ENCODE measurements at places on chromosomes 3 and 15.

GRCh38 chr3:197337656-197338055 lies 39.2 kb upstream of the DLG1 start:
- H3K36me3 ChIP-seq: no peaks in the 10 kb centered on the region
- no peak overlapping the region for H3K27ac ChIP-seq
- no peak for DNase-seq
- no peaks in the 10 kb centered on the region for H3K27me3 ChIP-seq

DNA sequence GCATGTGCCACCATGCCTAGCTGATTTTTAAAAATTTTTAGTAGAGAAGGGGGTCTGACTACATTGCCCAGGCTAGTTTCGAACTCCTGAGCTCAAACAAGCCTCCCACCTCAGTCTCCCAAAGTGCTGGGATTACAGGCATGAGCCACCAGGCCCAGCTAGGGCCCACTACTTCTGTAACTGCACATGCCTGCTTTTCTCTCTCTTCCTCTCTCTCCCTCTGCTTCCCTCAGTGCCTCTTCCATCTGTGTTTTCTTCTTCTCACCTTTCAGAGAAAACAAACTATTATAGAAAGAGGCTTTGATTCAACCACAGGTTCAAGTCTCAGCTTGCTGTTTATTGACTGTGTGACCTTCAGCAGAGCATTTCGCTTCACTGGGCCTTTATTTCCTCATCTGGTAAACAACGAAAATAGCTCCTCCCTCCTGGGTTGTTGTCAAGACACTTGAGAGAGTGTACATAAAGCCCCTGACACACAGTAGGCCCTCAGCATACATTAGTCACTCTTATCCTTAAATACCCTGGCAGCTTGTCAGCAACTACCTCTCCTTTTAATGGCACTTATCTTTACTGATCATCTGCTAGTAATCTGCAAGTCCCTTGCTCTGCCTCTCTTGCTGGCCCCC lies 10.2 kb downstream of the TADA3 start:
- H3K27ac ChIP-seq: no peak overlapping the region
- DNase-seq: no peak
- H3K27me3 ChIP-seq: no peaks in the 10 kb centered on the region
- no peak overlapping the region for H3K4me3 ChIP-seq

GRCh38 chr15:77387365-77388105 lies 32.4 kb downstream of the PEAK1 start:
- no peaks in the 10 kb centered on the region for H3K4me1 ChIP-seq
- H3K4me3 ChIP-seq: no peak overlapping the region
- no peak for DNase-seq
- no peak overlapping the region for H3K27ac ChIP-seq
- H3K36me3 ChIP-seq: 0 out of 2 replicates have a peak, but pooled peaks cover 7% of the 10 kb centered on the region

DNA sequence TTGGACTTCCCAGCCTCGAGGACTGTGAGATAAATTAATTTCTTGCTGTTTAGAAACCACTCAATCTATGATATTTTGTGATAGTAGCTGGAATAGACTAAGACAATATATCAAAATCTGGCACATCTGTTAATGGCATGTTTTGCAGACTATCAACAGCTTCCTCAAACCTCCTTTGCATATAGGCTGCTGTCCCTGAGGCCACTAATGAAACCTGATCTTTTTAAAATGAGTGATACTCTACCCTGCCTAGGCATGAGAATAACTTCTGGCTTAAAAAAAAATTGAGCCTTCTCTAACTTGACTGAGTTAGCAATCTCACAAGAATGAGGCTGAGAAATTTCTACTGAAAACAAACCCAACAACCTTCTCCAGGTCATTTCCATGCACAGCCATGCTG lies 176.0 kb upstream of the CRBN start:
- H3K36me3 ChIP-seq: no peaks in the 10 kb centered on the region
- H3K27me3 ChIP-seq: no peaks in the 10 kb centered on the region
- no peaks in the 10 kb centered on the region for H3K4me1 ChIP-seq
- no peak for DNase-seq
- H3K4me3 ChIP-seq: no peak overlapping the region

DNA sequence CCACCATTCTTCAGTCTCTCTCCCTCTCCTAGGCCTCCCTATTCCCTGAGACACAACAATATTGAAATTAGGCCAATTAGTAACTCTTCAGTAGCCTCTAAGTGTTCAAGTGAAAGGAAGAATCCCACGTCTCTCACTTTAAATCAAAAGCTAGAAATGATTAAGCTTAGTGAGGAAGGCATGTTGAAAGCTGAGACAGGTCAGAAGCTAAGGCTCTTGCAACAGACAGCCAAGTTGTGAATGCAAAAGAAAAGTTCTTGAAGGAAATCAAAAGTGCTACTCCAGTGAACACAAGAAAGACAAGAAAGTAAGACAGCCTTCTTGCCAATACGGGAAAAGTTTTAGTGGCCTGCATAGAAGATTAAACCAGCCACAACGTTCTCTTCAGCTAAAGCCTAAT lies 41.3 kb downstream of the PPM1L start:
- H3K36me3 ChIP-seq: no peaks in the 10 kb centered on the region
- DNase-seq: no peak
- no peak overlapping the region for H3K27ac ChIP-seq
- H3K4me3 ChIP-seq: no peak overlapping the region
- H3K27me3 ChIP-seq: peaks cover 8% of the 10 kb centered on the region

DNA sequence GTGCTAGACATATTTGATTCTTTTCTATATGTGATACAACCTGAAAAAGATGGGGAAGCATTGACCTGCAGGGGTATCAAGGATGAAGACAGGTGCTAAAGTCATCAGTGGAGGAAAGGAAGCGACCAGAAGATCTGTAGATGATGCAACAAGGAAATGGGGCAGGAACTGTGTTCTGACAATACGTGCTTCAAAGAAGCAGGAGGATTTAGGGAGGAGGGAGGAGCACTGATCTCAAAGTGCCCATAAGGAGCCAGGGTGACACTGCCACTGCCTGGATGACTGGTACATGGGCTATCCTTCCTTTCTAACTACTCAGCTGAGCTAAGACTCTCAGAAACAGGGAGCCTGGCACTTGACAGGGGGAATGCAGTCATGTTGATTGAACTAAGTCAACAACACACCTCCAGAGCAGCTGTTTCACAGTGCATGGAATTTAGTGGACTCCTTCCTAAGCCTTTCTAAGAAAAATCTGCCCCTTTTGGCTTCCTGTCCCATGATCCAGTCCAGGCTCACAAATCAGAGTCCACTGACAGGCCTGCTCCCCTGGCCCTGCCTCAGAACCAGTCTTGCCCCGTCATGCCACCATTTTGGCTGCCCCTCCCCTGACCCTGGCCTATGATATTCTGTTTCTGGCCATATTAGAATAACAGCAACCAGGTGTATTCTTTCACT lies 12.0 kb downstream of the LYSMD4 start:
- no peaks in the 10 kb centered on the region for H3K27me3 ChIP-seq
- no peak overlapping the region for H3K27ac ChIP-seq
- no peak overlapping the region for H3K4me3 ChIP-seq
- H3K4me1 ChIP-seq: peaks cover 7% of the 10 kb centered on the region
- no peak for DNase-seq

DNA sequence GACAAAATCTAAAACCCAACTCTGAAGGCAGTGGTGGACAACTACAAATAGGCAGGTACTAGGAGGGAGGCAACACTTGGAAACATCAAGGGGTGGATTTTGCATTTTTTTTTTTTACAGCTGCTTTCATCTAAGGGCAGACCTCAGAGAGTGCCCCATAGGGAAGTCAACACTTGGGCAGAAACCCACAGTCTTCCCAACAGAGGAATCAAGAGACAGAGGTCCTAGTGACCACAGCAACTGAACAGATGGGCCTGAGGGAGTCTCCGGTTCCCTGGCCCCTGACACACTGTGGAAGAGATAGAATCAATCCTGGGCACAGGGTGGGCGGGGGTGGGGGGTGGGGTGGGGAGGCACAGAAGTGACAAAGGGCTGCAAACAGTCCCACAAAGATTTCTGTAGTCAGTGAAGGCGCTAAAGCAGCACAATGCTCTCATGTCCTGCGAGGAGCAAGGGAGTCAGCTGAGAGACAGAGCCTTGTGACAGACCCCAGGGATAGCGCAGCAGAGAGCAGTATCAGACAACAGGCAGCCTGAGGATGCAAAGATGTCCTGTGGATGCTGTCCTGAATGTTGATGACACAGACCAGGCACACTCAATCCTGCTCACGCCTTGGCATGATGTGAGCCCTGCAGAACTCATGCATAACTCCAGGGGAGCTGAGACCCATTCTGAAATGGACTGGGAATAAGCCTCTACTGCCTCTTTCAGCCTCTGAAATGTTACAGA lies 6.9 kb upstream of the RFTN1 start:
- H3K4me3 ChIP-seq: no peak overlapping the region
- H3K36me3 ChIP-seq: no peaks in the 10 kb centered on the region
- H3K27me3 ChIP-seq: no peaks in the 10 kb centered on the region
- H3K4me1 ChIP-seq: peaks cover 29% of the 10 kb centered on the region
- no peak overlapping the region for H3K27ac ChIP-seq

GRCh38 chr3:64267721-64268604 lies 42.7 kb upstream of the PRICKLE2 start:
- H3K36me3 ChIP-seq: no peaks in the 10 kb centered on the region
- peak overlapping the region; percentile 68 for H3K27ac ChIP-seq
- DNase-seq: peak; percentile 51
- H3K4me3 ChIP-seq: peak overlapping the region; percentile 56
- no peaks in the 10 kb centered on the region for H3K27me3 ChIP-seq
- H3K4me1 ChIP-seq: peaks cover 42% of the 10 kb centered on the region

- no peaks in the 10 kb centered on the region for H3K4me1 ChIP-seq
- no peak overlapping the region for H3K4me3 ChIP-seq
- DNase-seq: no peak
- H3K36me3 ChIP-seq: no peaks in the 10 kb centered on the region
- no peak overlapping the region for H3K27ac ChIP-seq
Observed at GRCh38 chr15:36999778-37000177, 100.6 kb downstream of the MEIS2 start.

DNA sequence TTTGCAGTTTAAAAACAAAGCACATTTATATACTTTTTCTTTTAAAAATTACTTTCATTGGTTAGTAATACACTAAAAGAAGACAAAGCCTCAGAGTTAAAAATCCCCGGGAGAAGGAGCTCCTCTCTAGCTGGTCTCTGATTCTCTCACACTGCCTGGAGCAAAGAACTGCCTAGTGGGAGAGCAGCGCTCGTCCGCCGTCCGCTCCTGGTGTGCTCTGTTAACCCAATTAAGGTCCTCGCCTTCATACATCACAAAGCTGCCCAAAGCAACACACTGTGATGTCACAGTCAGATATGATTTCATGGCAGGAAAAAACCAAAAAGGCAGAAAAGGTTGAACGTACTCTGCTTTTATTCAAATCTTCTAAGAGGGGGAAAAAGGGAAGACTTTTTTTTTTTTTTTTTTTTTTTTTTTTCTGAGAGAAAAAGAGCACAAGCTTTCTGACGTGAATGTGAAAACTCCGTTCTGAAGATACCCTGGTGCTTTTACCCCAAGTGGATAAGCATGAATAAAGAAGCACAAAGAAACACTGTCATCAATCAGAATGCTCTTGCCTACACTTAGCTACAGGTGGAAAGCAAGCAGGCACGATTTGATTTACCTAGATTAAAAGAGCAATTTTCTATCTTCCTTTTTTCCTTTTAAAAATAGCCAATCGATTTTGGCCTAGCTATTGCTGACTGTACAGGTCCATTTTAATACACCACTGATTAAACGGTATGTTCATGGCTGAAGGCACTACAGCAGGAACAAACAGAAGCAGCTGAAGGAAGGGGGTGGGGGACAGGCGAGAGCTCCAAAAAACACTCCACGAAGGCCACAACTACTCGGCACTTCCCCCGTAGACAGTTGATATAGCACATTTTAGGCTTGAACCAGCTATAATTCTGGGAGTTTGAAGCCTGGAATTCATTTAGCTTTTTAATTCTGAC lies 115.2 kb downstream of the TIGIT start:
- H3K4me1 ChIP-seq: peaks cover 66% of the 10 kb centered on the region
- H3K4me3 ChIP-seq: no peak overlapping the region
- no peak for DNase-seq
- H3K27ac ChIP-seq: no peak overlapping the region
- H3K36me3 ChIP-seq: no peaks in the 10 kb centered on the region
- H3K27me3 ChIP-seq: no peaks in the 10 kb centered on the region

- H3K27ac ChIP-seq: no peak overlapping the region
- no peaks in the 10 kb centered on the region for H3K27me3 ChIP-seq
- no peaks in the 10 kb centered on the region for H3K36me3 ChIP-seq
- peaks cover 23% of the 10 kb centered on the region for H3K4me1 ChIP-seq
- no peak for DNase-seq
- no peak overlapping the region for H3K4me3 ChIP-seq
Observed at GRCh38 chr15:31081056-31081455, 20.5 kb downstream of the TRPM1 start.

DNA sequence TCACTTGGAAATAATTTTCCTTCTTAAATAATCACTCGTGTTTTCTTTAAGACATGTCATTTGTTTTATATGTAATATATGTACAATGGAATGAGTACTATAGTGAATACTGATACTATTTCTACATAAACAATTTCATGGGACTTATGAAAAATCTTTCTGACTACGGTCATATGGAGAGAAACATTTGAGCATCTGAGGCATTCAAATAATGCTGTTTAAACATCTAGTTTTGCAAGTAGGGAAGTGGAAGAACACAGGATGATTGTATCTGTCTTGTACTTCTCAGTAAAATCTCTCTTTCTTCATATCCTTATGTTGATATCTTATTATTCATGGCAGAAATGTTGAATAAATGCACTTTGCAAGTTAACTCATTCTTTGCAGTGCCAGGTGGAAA lies 599.5 kb upstream of the KCNMB2 start:
- H3K4me1 ChIP-seq: peaks cover 8% of the 10 kb centered on the region
- no peak overlapping the region for H3K27ac ChIP-seq
- no peak for DNase-seq
- no peak overlapping the region for H3K4me3 ChIP-seq
- H3K36me3 ChIP-seq: no peaks in the 10 kb centered on the region

DNA sequence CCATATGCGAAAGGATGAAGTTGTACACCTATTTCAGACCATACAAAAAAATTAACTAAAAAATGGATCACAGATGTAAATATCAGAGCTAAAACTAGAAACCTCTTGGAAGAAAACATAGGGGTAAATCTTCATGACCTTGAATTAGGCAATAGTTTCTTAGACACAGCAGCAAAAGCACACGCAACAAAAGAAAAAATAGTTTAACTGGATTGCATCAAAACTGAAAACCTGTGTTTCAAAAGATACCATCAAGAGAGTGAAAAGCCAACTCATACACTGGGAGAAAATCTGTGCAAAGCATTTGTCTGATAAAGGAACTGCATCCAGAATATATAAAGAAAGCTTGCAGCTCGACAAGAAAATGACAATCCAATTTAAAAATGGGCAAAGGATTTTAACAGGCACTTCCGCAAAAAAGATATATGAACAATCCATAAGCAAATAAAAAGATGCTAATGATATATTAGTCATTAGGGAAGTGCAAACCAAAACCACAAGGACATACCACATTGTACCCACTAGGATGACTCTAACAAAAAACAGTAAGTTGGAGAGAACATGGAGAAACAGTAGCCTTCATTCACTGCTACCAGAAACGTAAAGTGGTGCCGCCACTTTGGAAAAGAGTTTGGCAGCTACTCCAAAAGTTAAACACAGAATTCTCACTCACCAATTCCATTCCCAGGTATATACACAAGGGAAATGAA lies 263.1 kb downstream of the ADAMTS17 start:
- no peaks in the 10 kb centered on the region for H3K36me3 ChIP-seq
- H3K4me3 ChIP-seq: no peak overlapping the region
- H3K27ac ChIP-seq: no peak overlapping the region
- H3K27me3 ChIP-seq: no peaks in the 10 kb centered on the region
- DNase-seq: no peak

- no peaks in the 10 kb centered on the region for H3K36me3 ChIP-seq
- no peak for DNase-seq
- no peak overlapping the region for H3K27ac ChIP-seq
- no peak overlapping the region for H3K4me3 ChIP-seq
- H3K4me1 ChIP-seq: no peaks in the 10 kb centered on the region
Observed at GRCh38 chr3:77373619-77374018, 333.7 kb downstream of the ROBO2 start.
